ENCODE measurements at places on chromosomes 16 and 17. TPM values are rescaled to one million over a fixed set of nuclear protein-coding genes. Genes with fewer than 3 reads are reported as not detected.

- peak; percentile 80 for DNase-seq
Measured at GRCh38 chr17:50258647-50259476, 15.4 kb upstream of the TMEM92 start.

- no peak for DNase-seq
Measured at GRCh38 chr17:28612936-28613872, 781 bp downstream of the RSKR start.

GAS2L2 gene
- total RNA-seq, result 0.50 TPM

- no peak for DNase-seq
Measured at GRCh38 chr17:46974086-46974485, 5.0 kb downstream of the RPRML start.

- DNase-seq, result no peak
Measured at GRCh38 chr16:71923941-71924690, 28.8 kb downstream of the IST1 start.

VMO1 gene
- total RNA-seq, result 3.3 TPM

ATXN2L gene
- 52.7 TPM for total RNA-seq

GRCh38 chr16:1424028-1424427 lies 3.5 kb upstream of the UQCC4 start:
- no peak for DNase-seq

ASGR1 gene
- total RNA-seq, result 2.5 TPM

CLDN7 gene
- 2.3 TPM for total RNA-seq

DNA sequence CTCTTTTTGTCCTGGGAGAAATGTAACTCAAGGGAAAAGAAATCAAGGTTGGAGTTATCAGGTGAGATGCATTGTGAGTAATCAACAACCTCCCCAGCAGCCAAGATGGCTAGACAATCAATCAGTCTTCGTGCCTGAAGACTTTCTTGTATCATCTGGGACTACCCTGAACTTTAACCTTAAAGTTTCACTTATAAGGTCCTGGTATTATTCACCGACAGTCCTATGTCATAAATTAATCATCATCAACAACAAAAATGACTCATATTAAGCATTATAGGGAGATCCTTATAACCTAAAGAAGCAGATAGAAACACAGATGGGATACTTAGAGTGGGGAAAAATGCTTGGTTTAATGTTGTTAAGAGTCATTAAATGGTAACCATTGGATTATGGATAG lies 7.7 kb upstream of the TEKT3 start:
- DNase-seq, result no peak

DNA sequence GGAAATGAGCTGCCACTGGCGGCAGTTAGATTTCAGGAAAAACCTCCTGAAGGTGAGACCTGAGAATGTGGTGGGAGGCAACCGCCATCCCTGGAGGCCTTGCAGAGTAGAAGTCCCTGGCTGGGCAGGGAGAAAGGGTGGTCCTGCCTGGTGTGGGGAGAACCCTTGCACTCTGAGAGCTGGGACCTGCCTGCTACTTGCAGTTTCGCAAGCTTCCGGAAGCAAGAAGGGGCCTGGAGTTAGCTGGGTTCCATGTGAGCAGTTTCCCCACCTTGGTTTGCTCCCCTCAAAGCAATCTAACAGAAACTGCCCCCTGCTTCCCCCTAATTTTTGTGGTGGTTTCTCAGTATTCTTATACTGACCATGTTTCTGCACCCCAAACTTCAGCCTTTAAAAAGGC lies 6.5 kb downstream of the ZNF629 start:
- no peak for DNase-seq

GRCh38 chr17:83110735-83111134 lies 31.3 kb downstream of the METRNL start:
- no peak for DNase-seq

ABI3 gene
- 5.0 TPM for total RNA-seq

GRCh38 chr17:78528541-78528940 lies 48.7 kb downstream of the DNAH17 start:
- no peak for DNase-seq

CDK5RAP3 gene
- total RNA-seq, result 57.4 TPM

DNA sequence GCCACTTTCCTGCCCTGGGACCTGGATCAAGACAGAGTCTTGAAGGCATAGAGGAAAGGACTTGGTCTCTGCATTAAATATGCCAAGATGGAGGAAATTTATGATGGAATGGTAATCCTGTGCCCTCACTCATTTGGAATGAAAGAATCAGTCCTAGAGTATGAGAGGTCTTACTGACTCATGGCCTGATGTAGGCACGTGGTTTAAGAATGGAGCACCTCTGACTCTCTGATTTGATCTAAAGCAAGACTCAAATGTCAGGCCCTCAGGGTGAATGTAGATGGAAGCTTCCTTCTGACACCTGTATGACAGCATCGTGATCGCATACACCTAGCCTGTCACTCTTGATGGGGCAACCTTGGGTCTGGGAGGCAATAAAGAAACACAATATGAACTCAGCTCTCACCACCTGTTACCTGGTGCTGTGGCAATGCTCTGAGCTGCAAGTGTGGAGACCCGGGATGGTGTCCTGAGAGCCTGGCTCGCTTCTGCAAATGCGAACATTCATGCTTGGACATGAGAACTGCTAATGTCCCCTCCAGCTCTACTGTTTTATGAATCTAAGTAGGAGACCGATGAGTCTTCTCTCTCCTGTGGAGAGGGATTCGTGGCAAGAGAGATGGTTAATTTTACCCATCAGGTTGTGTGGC lies 229.9 kb downstream of the ABCC12 start:
- DNase-seq, result peak; percentile 91

PLA2G10 gene
- not detected for total RNA-seq

DNA sequence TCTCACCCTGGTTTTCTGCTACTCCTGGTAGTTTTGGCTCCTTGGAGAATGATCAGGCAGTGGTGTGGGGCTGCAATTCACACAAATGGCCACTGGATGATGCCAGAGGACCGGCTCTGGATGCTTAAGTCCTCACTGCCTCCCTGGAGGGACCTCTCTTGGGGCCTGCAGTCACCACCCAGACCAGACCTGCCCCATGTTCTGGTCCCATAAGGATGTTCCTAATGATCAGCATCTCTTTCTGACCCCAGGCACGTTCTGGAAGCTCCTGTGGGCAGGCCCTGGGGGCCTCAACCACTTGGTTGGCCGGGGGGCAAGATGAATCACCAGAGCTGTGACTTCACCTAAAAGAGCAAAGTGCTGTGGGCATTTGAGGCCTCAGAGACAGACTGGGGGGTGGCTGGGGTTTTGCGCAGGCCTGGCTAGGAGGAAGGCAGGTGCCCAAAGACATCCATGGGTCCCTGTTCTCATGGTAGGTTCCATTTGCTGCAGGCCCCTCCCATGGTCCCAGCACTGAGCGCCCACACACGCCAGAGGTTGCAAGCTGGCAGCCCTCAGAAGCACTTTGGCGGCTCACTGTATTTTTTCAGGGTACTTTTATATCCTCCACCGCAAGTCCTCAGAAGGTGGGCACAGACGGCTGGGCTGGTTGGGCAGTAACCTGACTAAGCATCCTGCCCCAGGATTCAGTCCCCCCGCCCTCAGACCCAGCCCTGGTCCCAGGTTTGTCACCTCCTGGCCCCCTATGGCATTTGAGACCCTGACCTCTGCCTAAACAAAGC lies 53.2 kb downstream of the NT5M start:
- DNase-seq, result no peak

CLEC10A gene
- 14.0 TPM for total RNA-seq

DNA sequence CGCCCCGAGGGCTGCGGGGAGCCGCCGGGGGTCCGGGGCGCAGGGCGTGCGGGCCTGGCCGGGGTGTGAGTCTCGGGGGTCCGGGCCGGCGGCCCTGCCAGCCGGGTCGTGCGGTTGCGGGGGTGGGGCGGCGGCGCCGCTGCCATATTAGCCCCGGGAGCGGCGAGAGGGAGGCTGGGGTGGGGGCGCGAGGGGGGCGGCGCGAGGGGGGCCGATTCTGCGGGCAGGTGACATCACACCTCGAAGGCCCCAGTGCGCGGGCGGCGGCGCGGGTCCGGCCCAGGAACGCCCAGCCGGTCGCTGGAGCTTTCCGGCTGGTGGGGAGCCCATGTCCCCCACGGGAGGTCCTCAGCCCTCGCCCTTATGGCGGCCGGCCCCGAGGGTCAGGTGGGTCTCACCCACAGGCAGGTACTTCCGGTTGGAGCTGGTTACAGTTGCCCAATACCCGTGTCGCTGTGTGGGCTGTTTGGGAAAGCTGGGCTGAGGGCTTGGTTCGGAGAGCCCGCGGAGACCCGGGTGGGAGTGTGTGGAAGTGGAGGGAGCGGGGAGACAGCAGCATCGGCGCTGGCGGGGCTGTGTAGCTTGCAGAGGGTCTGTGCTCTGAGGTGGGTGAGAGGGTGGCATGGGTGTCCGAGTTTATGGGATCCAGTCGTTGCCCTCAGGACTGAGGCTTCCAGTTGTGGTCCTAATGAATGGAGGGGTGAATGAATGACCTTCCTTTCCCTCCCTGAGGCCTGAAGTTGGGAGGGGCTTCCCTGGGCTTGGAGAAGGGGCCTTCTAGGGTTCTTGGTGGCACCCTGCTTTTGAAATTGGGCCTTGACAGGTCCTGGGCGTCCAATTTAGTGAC lies 804 bp downstream of the ATP6V0C start:
- no peak for DNase-seq

DNA sequence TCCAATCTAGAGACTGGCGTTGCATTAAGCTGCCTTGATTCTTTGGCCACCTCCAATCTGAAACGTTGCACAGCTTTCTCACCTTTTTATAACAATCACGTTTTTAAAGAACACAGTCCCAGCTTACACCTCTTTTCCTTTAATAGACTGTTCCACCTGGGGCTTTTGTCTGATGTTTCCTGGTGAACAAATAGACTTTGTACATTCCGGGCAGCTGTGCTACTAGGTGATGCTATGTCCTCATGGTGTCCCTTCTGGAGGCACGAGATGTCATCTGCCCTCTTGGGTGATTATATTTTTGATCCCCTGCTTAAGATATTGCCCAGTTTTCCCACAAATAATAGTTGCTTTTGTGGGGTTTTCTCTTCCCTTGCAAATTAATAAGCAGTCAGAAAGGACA lies 225.5 kb downstream of the SOX9 start:
- no peak for DNase-seq

ARMC5 gene
- 5.4 TPM for total RNA-seq

SYT17 gene
- total RNA-seq, result 6.2 TPM

TP53TG3 gene
- not detected for total RNA-seq

INCA1 gene
- 4.6 TPM for total RNA-seq

- DNase-seq, result no peak
Measured at GRCh38 chr17:21357281-21357680, 18.9 kb upstream of the KCNJ12 start.

DNA sequence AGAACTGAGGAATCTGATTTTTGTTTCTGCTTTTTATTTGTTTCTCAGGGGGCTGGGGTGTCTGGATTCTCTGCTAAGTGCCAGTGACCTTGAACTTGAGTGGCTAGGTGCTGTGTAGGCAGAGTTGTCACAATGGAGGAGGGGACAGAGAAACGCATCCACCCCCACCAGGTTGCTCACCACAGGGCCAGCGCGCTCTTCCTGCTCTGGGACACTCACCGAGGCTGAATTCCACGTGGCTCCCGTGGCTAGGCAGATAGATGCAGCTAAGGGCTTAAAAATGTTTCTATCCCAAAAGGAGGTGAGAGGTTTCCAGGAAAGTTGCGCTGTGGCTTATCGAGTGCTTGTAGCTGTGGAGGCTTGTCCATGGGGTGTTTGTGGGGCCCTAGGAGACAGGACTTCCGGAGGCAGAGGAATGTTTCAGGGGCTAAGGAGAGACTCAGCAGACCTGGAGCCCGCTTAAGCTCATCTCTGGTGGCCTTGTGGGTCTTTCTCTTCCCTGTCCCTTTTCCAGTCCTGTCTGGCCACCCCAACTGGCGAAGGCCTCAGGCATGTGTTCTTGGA lies 36.8 kb downstream of the ADCY7 start:
- DNase-seq, result no peak

DNA sequence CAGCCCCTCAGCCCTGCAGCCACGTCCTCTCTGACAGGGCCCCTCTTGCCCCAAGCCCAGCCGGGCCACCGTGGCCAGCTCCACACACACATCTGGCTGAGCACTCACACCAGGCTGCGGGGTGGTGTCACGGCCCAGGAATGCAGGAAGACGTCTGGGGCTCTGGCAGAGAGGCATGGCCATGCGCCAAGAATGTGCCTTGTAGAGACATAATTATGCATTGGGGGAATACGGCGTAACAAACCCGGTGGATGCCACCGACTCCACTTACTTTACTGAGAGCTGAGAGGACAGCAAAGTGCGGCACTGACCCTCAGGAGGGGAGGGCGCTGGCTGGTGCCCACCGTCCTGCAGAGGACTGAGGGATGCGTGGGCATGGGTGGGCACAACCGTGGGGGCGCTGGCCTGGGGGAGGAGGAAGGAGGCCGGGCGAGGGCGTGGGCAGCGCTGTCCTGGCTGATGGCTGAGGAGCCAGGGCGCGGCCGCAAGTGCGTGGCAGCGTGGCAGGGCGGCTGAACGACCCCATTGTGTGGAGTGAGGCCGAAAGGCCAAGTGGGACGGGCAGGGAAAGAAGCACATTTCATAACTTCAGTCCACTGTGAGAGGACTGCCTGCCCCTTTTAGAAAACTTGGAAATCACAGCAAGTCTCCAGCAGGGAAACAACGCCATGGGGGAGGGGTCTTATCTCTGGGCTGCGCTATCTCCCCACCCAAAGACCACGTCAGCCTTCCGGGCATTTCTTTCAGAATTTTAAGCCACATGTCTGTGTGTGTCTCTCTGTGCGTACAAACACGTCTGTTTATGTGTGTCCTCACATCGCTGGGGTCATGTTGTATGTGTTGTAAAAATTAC lies 30.6 kb downstream of the METRNL start:
- peak; percentile 95 for DNase-seq

DNA sequence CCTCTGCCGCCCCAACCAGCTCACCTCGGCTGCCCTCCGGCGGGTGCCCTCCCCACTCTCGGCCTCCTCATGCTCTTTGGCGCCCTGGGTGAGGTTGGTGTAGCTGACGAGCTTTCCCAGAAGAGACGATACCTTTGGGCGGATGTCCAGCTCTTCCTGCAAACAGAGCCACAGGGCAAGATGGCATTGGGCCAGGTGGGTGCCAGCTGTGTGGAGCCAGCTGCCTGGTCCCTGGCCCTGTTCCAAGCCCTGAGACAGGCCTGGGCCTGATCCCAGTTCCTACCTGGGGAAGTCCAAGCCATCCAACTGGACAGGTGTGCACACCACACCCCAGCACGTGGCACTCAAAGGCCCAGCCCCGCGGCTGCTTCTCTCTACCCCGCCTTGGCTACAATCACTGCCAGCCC lies 6.9 kb downstream of the SLC12A4 start:
- no peak for DNase-seq

RANBP10 gene
- total RNA-seq, result 5.8 TPM

- no peak for DNase-seq
Measured at GRCh38 chr17:40516581-40517285, 15.3 kb upstream of the TNS4 start.

OTOP2 gene
- not detected for total RNA-seq

DNA sequence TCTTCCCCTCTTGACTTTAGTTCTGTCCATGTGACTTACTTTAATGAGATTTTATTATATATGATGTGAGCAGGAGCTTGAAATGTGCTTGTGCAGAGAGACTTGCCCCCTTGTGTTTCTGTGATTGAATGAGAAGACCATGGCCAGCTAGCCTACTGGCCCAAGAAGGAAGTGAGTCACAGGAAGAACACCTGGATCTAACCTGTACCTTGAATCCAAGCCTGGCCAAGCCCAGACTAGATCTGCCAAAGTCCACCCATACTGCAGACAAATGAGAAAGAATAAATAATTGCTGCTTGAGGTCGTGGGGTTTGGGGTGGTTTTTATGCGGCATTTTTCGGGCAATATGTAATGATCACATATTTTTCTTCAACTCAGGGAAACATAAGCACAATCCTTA lies 9.6 kb downstream of the ABCA10 start:
- no peak for DNase-seq

GRCh38 chr17:64262198-64262999 lies 661 bp downstream of the TEX2 start:
- DNase-seq, result no peak

- no peak for DNase-seq
Measured at GRCh38 chr17:3009411-3009920, 53.9 kb downstream of the OR1D5 start.

- DNase-seq, result no peak
Measured at GRCh38 chr16:49632795-49633184, 223.1 kb downstream of the ZNF423 start.
